ENCODE measurements at places on chromosomes 3 and 15.

GRCh38 chr3:190258634-190259033, 63.6 kb downstream of the CLDN1 start:
- DNase-seq = no peak

DNA sequence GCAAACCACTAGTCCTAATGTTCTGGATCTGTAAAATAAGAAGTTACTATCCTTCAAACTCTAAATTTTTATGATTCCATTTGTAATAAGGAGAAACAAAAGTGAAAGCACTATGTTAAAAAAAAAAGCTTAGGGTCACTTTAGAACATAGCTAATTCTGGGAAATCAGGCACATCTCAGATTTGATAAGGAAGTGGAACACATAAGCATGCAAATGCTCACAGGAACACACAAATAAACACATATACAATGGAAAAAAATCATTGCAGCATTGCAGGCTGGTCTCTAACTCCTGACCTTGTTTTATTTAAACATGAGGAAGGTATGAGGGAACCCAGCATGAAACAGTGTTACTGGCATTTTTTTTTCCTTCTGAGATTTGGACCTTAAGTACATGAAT, 63.2 kb upstream of the TNFSF10 start:
- DNase-seq = no peak

DNA sequence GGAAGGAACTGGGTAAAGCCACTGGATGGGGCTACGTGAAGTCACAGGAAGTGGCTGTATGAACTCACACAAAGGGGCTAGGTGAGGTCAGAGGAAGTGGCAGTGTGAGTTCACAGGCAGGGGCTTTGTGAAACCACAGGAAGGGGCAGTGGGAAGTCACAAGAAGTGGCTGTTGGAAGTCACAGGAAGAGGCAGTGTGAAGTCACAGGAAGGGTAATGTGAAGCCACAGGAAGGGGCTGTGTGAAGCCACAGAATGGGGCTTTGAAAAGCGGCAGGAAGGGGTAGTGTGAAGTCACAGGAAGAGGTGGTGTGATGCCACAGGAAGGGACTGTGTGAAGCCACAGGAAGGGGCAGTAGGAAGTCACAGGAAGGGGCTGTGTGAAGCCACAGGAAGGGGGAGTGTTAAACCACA, 34.6 kb downstream of the GASK1A start:
- no peak for DNase-seq

DNA sequence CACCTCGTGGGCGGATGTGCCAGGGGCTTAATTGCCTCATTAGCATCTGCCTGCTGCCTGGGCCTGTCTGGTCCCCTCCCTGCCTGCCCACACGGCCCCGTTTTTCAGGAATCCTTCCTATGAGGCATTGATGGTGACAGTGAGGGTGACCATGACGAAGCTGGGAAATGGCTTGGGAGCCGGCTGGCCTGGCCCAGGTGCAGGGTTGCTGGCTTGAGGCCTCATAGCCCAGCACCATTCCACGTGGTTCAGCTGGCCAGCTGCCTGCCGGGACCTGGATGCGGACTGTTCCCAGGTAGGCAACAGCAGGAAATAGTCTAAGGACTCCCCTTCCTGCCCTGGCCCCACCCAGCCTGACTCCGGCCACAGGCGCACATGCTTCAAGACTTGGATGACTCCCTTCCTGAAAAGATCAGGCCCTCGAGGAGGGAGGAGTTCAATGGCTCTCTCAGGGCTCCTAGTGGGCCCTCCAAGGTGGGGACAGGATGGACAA, 8.9 kb upstream of the DUSP7 start:
- no peak for DNase-seq

DNA sequence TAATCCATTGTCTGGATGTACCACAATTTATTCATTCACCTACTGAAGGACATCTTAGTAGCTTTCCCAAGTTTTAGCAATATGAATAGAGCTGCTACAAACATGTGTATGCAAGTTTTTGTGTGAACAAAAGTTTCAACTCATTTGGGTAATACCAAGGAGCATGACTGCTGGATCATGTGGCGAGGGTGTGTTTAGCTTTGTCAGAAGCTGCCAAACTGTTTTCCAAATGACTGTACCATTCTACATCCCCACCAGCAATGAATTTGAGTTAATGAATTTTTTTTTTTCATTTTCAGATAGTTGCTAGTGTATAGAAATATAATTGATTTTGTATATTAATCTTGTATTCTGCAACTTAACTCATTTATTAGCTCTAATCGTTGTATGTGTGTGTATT, 20.0 kb upstream of the ELP6 start:
- no peak for DNase-seq

- no peak for DNase-seq
These were observed 47.3 kb downstream of the TRIM42 start for GRCh38 chr3:140724856-140725812.

GRCh38 chr3:135023996-135024658, 229.1 kb downstream of the EPHB1 start:
- no peak for DNase-seq

GRCh38 chr15:62847900-62848489, 194.6 kb upstream of the TPM1 start:
- no peak for DNase-seq

DNA sequence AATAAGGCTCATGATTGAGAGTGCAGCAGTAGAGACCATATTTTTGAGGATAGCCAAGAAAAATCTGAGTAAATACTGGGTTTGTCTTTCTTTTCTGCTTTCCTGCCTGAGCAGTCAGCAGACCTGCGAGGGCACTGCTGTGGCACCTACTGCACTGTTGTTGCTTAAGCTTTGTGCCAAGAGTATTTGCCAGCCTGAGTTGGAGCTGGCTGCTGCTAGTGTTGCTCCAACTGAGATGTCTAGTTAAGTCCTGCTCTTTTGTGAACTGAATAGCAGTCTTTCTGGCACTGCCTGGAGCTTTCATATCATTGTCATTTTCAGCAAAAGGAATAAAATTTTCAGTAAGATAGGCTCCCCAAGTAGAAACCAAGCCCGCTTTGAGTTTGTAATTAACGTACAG, 214.5 kb upstream of the P2RY1 start:
- DNase-seq = no peak

GRCh38 chr3:107999215-107999775, 91.5 kb downstream of the CD47 start:
- no peak for DNase-seq

- DNase-seq = no peak
These were observed 57.0 kb downstream of the STRIT1 start for GRCh38 chr3:155236473-155236872.

DNA sequence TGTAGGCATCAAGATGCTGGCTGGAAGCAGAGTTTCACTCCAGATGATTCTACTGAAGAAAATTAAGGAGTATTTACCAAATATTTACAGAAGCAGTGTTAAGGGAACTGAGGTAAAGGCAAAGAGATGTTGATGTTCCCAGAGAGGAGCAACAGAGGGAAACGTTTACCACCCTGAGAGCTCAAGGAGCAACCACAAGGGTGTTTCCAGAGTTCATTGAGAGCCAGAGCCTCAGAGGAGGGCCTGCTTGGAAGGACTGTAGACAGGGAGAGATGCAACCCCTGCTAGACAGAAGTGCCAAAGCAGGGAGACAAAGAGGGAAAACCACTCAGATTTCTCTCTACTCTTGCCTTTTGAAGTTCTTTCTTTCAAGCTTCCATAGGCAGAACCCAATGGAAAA, 474.5 kb downstream of the RBMS3 start:
- no peak for DNase-seq

- no peak for DNase-seq
These were observed 105.1 kb downstream of the ZMAT3 start for GRCh38 chr3:178966299-178967176.

DNA sequence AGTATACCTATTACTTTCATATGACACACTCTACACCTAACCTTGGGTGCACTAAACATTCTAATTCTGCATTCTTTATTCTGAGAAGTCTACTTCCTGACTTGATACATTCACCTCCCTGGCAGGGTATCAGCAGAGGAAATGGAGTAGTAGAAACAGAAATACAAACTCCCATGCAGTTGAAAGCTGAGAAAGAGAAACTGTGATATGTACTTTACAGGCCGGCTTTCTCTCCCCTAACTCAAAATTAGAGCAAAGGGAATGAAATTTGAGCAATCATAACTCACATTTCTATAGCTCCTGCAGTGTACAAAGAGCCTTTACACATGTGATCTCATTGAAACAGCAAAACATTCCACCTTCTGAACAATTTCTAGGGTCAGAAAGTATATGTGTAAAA, 135.5 kb upstream of the COL8A1 start:
- no peak for DNase-seq

DNA sequence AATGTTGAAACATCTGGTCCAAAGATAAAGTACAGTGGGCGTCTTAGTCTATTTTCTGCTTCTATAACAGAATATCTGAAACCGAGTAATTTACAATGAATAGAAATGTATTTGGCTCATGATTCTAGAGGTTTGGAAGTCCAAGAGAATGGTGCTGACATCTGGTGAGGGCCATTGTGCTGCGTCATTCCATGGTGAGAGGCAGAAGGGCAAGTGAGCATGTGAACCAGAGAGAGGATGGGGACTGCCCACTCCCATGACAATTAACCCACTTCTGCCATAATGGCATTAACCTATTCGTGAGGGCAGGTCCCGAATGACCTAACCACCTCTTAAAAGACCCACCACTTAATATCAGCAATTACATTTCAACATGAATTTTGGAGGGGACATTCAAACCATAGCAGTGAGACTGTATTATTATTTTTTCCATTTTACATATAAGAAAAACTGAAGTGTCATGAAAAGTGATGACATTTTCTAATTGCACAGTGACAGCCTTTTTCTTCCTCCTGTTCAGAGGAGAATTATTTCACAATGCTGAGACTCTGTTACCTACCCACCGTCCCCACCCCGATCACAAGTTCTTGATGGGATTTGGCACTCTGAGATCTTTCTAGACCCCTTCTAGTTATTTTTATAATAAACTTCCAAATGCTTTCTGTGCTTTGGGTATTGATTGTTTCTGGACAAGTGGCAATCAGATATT, 238.8 kb downstream of the RPLP1 start:
- no peak for DNase-seq

DNA sequence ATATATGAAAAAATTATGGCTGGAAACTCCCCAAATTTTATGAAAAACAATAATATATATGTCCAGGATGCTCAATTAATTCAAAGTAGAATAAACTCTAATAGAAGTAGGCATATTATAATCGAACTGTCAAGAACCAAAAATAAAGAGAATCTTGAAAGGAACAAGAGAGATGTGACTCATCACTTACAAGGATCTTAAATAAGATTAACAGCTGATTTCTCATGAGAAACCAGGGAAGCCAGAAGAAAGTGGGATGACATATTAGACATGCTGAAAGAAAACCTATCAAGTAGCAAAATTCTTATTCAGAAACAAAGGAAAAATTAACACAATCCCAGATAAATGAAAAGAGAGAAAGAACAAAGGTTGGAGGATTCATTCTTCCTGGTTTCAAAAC, 66.8 kb downstream of the FAIM start:
- no peak for DNase-seq

DNA sequence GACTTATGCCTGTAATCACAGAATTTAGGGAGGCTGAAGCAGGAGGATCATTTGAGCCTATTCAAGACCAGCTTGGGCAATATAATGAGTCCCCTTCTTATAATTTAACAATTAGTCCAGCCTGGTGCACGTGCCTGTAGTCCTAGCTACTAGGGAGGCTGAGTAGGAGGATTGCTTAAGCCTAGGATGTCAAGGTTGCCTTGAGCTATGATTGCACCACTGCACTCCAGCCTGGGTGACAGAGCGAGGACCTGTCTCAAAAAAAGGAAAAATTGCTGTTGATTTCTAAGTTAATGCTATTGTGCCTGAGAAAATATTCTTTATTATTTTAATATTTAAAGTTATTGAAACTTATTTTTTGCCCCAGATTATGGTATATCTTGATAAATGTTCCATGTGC, 159.0 kb downstream of the NLGN1 start:
- no peak for DNase-seq

DNA sequence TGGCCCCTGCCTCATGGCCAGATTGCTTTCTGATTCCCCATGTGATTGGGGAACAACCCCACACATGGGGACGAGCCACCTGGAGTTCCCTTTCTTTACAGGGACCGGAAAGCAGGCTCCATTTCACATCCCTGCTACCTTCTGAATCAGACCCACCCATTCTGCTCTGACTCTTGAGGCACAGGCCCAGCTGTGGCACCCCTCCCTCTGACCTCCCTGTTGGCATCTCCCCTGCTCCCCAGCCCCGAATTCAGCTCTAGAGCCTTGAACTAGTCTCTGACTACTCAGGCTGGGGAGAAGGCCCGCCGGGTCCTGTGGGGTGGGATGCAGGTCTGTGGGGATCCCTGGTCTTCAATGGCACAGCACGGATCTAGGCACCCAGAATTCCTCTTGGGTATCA, 12.1 kb downstream of the FAM3D start:
- DNase-seq = no peak

- DNase-seq = no peak
These were observed 80.6 kb upstream of the TBC1D5 start for GRCh38 chr3:17823036-17823435.

DNA sequence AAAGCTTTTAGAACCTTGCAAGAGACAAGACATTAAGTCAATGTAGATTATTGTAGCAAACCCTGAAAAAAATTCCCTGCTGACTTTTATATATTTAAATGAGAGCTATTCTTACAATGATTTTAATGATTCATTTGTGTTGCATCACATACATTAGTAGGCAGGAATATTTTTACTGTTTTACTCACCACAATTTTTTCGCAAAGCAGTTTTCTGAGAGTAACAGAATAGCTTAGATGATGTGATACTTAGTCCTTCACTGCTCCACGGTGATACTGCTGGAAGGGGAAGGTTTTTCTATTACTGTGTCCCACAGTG, 43.9 kb upstream of the CLRN1 start:
- no peak for DNase-seq

Measured in CD8-positive, alpha-beta T cell (primary cell).